ENCODE measurements at places on chromosomes 1 and 21.

DNA sequence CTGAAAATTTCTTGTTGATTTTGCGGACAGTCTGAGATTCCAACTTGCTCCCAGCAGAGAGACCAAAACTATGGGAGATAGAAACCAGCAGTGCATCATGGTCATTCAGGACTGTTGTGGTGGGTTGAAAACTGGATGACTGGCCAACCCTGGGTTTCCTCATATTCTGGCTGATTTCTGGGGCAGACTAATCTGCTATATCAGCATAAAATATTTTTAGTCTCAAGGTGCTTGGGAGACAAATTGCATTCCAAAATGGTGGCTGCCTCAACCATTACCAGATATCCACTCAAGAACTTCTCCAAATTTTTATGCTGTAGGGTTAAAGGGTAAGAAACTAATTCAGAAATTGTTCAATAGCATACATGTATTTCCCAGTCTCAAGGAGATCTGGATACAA is 434.0 kb downstream of the BRINP3 start:
- no peak for DNase-seq

GRCh38 chr1:23763041-23763577 is 15.1 kb upstream of the PITHD1 start:
- DNase-seq = peak; percentile 83

GRCh38 chr1:9670085-9670484 is 18.6 kb downstream of the PIK3CD start:
- DNase-seq = no peak

DNA sequence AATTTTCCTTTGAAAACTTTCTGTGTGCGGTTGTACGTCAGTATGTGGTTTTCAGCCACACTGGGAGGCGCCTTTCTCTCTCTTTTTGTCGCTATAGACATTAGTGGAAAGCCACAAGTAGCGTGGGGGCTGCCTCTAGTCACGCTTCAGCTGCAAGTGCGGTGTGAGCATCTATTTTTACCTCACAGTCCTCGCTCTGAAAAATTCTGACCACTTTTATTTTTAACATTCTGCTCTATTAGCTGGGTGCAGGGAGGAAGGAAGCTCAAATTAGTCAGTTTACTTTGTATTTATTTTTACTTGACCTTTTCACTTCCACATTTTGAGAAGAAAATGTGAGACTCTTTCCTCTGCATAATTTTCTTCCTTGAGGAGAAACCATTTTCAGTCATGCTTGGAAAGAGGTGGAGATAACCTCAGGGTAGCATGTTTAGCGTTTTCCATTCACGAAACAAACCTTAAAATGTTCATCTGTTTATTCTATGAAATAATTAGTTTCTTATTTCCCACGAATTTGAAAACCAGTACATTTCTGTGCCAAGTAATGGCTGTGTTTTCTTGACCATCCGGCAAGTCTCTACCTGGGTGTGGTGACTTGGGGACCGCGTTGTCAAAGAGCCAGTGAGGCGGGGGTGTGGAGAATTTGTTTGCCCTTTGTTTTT is 35.6 kb downstream of the ADARB1 start:
- DNase-seq = no peak

Measured in foreskin fibroblast (primary cell).